ENCODE measurements at places on chromosomes 4 and X. TPM values are rescaled to one million over a fixed set of nuclear protein-coding genes. Genes with fewer than 3 reads are reported as not detected.
A peak's percentile ranks its signal among the peaks of the same experiment; 100 is the strongest.

DNA sequence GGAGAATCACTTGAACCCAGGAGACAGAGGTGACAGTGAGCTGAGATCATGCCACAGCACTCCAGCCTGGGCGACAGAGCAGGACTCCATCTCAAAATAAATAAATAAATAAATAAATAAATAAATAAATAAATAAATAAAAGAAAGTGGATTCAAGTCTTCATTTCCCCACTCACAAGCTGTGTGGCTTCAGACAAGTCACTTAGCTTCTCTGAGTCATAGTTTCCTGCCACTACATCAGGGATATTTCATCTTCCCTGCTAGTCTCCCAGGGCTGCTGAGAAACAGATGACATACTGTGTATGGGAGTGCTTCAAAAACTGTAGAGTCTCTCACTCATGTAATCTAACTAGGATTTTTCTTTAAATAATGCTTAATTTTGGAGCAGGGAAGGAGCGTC lies 37.2 kb downstream of the TBC1D9 start:
- H3K27ac ChIP-seq, result no peak overlapping the region
- no peaks in the 10 kb centered on the region for H3K36me3 ChIP-seq
- peaks cover 1% of the 10 kb centered on the region for H3K4me1 ChIP-seq
- peaks cover 4% of the 10 kb centered on the region for H3K27me3 ChIP-seq
- no peak overlapping the region for H3K4me3 ChIP-seq
- DNase-seq, result no peak

- no peaks in the 10 kb centered on the region for H3K27me3 ChIP-seq
- H3K4me1 ChIP-seq, result peaks cover 19% of the 10 kb centered on the region
- no peak for DNase-seq
- H3K4me3 ChIP-seq, result peak overlapping the region; percentile 100
- peaks cover 19% of the 10 kb centered on the region for H3K36me3 ChIP-seq
- peak overlapping the region; percentile 95 for H3K27ac ChIP-seq
These were observed 1.1 kb downstream of the MOB1B start for GRCh38 chr4:70903291-70903603.

DNA sequence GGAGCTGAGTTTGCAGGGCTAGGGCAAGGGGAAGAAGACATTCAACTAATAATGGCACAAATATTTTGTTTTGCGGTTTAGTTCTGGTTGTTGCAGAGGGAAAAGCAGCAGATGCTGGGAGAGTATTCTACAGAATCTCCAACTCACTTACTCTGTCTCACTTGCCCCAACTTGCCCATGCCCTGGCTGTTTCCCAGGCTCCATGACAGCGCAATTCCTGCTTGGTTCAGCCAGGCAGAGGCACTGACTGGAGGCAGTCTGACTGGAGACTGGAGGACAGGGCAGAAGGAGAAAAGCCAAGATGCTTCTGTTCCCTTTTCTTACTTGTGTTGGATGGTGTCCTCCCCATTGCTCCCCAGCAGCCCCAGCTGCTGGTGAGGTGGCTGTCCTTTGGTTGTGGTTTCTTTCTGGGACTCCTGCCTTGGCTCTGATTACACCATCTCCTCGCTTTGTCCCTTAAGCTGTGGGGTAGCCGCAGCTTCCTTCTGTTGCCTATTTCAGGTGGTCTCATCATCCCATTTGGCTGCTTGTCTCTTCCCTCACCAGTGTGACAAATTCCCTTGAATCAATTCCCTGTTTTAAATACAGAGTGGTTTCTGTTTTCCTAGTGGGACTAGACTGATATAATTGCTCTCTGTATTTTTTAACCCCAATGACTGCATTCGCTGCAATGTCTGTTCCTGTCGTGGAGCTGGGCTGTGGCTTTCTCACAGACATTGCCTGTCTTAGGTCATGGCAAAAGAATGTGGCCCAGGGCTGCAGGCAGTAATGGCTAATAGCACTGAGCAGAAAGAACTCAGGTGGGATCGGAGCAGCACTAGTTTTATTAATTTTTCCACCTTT lies 24.2 kb upstream of the RASL11B start:
- no peaks in the 10 kb centered on the region for H3K36me3 ChIP-seq
- no peak overlapping the region for H3K27ac ChIP-seq
- no peak for DNase-seq
- no peaks in the 10 kb centered on the region for H3K4me1 ChIP-seq
- no peaks in the 10 kb centered on the region for H3K27me3 ChIP-seq

- no peak for DNase-seq
- no peaks in the 10 kb centered on the region for H3K4me1 ChIP-seq
- no peak overlapping the region for H3K27ac ChIP-seq
- no peak overlapping the region for H3K4me3 ChIP-seq
- no peaks in the 10 kb centered on the region for H3K36me3 ChIP-seq
These were observed 420.8 kb upstream of the DIPK2B start for GRCh38 chrX:45621376-45622041.

DNA sequence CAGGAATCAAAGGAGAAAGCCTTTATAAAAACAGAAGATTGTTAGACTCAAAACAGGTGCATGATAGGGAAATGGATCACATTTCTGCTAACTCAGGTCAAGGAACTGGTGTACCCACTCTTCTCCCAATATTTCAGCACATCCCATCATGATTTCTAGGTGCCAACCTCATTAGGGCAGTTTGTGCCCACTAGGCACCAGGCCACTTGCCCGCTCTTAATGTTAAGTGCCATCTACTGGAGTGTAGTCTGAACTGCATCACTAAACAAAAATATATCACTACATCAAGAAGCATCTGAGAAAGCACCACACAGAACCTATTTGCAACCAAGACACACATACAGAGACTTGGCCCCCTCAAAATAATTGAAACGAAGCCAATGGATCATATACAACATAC lies 140.4 kb upstream of the GRID2 start:
- no peak overlapping the region for H3K27ac ChIP-seq
- DNase-seq, result no peak
- no peaks in the 10 kb centered on the region for H3K36me3 ChIP-seq
- H3K4me1 ChIP-seq, result no peaks in the 10 kb centered on the region
- no peaks in the 10 kb centered on the region for H3K27me3 ChIP-seq
- H3K4me3 ChIP-seq, result no peak overlapping the region

GRCh38 chrX:56764975-56765791 lies 36.1 kb downstream of the NBDY start:
- peaks cover 38% of the 10 kb centered on the region for H3K4me1 ChIP-seq
- H3K36me3 ChIP-seq, result peaks cover 8% of the 10 kb centered on the region
- no peak for DNase-seq
- no peaks in the 10 kb centered on the region for H3K27me3 ChIP-seq
- peak overlapping the region; percentile 76 for H3K4me3 ChIP-seq

DNA sequence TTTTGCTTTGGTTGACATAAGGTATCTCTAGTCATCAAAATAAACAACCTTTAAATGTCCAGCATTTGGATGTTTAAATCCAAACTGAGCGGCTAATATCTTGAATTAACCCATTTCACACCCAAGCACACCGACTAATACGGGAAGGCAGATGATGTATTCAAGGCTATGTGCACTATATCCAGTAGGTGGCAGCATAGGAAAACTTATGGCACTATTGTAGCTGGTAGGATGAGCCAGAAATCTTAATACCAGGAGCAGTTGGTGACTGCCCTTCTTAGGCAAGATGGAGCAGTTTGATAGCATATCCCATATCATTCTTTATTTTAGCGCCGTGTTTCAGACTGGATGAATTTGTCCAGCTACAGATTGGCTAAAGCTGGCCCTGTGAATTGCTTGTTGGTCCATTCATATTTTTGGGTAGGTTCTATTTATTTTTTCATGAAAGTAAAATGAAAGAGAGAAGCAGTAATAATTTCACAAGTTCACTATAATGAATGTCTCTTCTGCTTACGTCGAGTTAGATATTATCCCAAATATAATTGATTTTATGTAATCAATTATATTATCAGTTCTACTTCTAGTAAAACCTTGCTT lies 24.4 kb downstream of the UCHL1 start:
- DNase-seq, result no peak
- no peak overlapping the region for H3K27ac ChIP-seq
- H3K36me3 ChIP-seq, result no peaks in the 10 kb centered on the region
- H3K4me3 ChIP-seq, result no peak overlapping the region
- H3K4me1 ChIP-seq, result no peaks in the 10 kb centered on the region
- peaks cover 8% of the 10 kb centered on the region for H3K27me3 ChIP-seq

USP26 gene
- total RNA-seq, result not detected

TLR1 gene
- total RNA-seq, result 14.9 TPM

FGFBP1 gene
- not detected for total RNA-seq

Data from activated naive CD8-positive, alpha-beta T cell treated with anti-CD3 and anti-CD28 coated beads, Interleukin-2, amount 10 ng/mL, durations not matched to agents 7 days and 5 days (primary cell).